Activated T-cell treated with anti-CD3 and anti-CD28 coated beads, Interleukin-2, amount 50 U/mL, for 72 hours (primary cell): ENCODE measurements at places on chromosomes 12 and 14. TPM values are rescaled to one million over a fixed set of nuclear protein-coding genes. Genes with fewer than 3 reads are reported as not detected.

GRCh38 chr12:87511371-87511770 lies 517.8 kb downstream of the C12orf50 start:
- H3K27me3 ChIP-seq = no peaks in the 10 kb centered on the region
- H3K4me1 ChIP-seq = no peaks in the 10 kb centered on the region
- no peak for DNase-seq
- no peak overlapping the region for H3K4me3 ChIP-seq
- H3K27ac ChIP-seq = no peak overlapping the region

DNA sequence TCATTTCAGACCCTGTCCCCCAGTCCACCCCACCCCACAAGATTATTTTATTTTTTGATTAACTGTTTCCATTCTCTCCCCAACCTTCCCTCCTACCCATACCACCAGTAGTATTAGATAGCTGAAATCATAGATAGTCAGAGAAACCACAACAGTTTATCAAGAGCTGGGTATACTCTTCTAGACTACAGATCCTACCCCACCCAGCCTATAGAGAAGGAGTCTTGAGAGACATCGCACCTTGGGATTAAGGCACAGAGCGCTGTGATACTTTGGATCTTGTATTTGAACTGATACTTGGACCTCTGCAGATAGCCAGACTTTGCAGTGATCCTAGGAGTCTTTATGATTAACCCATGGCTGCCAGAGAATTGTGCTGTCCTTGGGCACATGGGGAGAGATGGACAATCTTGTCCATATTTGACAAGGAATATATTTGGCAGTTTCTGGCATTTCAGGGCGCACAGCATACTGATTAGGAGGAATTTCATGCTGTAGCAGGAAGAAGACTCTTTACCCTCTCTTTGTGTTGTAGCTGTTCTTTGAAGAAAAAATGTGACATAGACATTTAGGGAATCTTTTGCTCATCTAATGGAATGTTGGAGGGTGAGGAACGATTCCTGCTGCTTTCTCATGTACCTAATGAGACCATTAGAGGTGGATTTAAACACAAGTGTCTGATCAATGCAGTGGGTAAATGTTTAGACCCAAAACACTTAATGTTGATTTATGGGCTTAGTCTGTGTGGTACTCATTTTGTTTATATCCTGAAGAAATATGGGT lies 982 bp downstream of the RBMS2 start:
- peaks cover 33% of the 10 kb centered on the region for H3K4me1 ChIP-seq
- peak overlapping the region; percentile 96 for H3K27ac ChIP-seq
- no peaks in the 10 kb centered on the region for H3K27me3 ChIP-seq
- peak overlapping the region; percentile 96 for H3K4me3 ChIP-seq
- no peak for DNase-seq

- peak overlapping the region; percentile 61 for H3K4me3 ChIP-seq
- H3K4me1 ChIP-seq = peaks cover 17% of the 10 kb centered on the region
- peak overlapping the region; percentile 55 for H3K27ac ChIP-seq
- DNase-seq = peak; percentile 46
Measured at GRCh38 chr12:54352022-54352531, 12.2 kb downstream of the GPR84 start.

- DNase-seq = no peak
- no peak overlapping the region for H3K27ac ChIP-seq
- H3K27me3 ChIP-seq = no peaks in the 10 kb centered on the region
- H3K4me3 ChIP-seq = no peak overlapping the region
Measured at GRCh38 chr14:92549859-92550230, 36.3 kb downstream of the RIN3 start.

GRCh38 chr12:51593539-51593938 lies 2.5 kb downstream of the SCN8A start:
- no peak overlapping the region for H3K27ac ChIP-seq
- no peak overlapping the region for H3K4me3 ChIP-seq
- H3K36me3 ChIP-seq = peaks cover 1% of the 10 kb centered on the region
- peaks cover 21% of the 10 kb centered on the region for H3K4me1 ChIP-seq
- H3K27me3 ChIP-seq = peaks cover 57% of the 10 kb centered on the region

DNA sequence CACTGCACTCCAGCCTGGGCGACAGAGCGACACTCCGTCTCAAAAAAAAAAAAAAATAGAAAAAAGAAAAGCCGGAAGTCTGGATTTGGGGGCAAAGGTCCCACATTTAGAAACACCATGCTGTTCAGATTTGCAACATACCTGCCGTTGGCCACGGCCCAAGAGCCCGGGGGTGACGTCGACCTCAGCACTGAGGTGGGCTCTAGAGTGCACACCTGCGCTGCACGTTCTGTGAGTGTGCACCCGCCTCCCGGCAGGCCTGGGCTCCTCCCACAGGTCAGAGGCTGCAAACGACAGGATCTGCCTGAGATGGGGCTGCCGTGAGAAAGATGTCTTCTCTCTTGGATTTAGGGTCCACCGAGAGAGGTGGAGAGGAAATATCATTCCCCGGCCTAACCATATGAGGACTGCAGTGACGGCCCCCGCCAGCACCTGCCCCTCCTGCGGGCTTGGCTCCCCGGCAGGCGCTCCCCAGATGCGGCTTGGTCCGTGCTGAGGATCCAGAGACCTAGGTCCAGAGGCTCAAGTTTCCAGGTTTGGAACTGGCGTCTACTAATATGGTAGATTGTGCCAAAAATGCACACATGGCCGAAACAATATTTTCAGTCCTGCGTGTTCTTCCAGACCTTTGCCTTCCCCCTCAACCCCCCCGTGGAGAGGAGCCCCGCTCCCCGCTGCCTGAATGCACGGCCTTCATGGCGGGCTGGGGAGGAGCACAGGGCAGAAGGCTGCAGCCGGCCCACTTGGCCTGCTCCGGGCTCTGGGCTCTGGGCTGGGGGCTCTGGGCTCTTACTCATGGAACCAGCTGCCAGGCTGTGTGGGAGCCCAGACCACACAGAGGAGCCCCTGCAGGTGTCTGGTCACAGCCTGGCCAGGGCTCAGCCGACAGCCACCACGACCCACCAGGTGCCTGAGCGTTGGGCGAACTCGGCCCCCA lies 58.8 kb upstream of the FBRSL1 start:
- H3K27me3 ChIP-seq = no peaks in the 10 kb centered on the region
- H3K27ac ChIP-seq = no peak overlapping the region
- peaks cover 16% of the 10 kb centered on the region for H3K4me1 ChIP-seq
- peak overlapping the region; percentile 71 for H3K4me3 ChIP-seq
- DNase-seq = no peak

GRCh38 chr12:94689002-94689645 lies 38.8 kb upstream of the TMCC3 start:
- no peak overlapping the region for H3K27ac ChIP-seq
- peaks cover 4% of the 10 kb centered on the region for H3K36me3 ChIP-seq
- no peak overlapping the region for H3K4me3 ChIP-seq
- DNase-seq = no peak
- no peaks in the 10 kb centered on the region for H3K27me3 ChIP-seq

- no peak overlapping the region for H3K4me3 ChIP-seq
- no peaks in the 10 kb centered on the region for H3K27me3 ChIP-seq
- H3K4me1 ChIP-seq = peaks cover 5% of the 10 kb centered on the region
- H3K27ac ChIP-seq = no peak overlapping the region
Measured at GRCh38 chr14:95424529-95424928, 91.9 kb downstream of the SYNE3 start.

GRCh38 chr14:81772381-81772780 lies 238.7 kb upstream of the SEL1L start:
- H3K36me3 ChIP-seq = no peaks in the 10 kb centered on the region
- H3K27me3 ChIP-seq = no peaks in the 10 kb centered on the region

DNA sequence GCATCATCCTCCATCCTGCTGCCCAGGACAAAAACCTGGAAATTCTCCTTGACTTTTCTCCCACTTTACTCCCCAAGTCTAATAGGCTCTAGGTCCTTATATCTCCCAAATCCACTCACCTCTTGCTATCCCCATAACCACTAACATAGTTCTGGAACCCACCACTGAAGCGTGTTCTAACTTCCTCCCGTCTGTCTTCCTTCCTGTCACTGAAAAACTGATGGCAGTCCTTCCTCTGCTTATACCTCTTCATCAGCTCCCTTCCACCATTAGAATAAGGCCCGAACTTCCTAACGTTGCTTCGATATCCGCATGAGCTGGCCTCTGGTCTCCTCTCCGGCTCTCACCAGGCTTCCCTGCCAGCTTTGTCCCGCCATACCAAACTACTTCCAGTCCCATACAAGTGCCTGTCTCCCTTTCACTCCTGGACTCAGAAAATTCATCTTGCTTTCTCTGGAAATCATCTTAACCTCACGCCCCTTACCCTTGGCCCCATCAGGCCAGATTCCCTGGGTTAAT lies 63.0 kb upstream of the BCL2L14 start:
- peak overlapping the region; percentile 85 for H3K4me3 ChIP-seq
- H3K27ac ChIP-seq = peak overlapping the region; percentile 93
- H3K36me3 ChIP-seq = peaks cover 16% of the 10 kb centered on the region
- peaks cover 75% of the 10 kb centered on the region for H3K4me1 ChIP-seq
- no peak for DNase-seq
- H3K27me3 ChIP-seq = no peaks in the 10 kb centered on the region

DNA sequence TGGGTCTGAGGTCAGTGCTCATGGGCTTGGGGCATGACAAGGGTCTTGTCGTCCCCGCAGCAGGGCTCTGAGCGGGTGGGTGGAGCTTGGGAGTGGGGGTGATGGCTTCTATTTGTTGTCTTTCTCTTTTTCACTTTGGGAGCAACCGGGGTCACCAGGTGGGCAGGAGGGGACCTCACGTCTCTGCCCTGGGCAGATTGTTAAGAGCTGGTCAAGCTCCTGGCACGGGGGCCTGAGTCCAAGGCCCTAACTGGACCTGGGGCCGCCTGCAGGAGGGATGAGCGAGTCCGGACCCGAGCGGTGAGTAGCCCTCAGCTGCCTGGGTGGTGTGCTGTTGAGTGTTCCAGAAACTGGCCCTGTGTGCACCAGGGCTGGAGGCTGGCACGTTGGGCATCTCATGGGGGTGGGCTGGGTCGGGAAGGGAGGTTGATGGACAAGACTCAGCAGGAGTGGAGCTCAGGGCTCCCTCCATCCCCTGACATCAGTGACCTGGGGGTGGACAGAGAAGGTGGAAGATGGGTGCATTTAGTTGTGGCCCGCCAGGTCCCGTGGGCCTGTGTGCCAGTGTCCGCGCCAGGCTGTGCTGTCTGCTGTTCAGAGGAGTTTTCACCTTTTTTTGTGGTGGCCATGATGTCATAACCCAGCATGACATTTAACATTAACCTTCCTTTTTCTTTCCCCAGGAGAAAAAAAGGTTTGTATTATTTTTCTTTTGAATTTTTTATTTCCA lies 27.5 kb downstream of the RTL1 start:
- peaks cover 13% of the 10 kb centered on the region for H3K4me1 ChIP-seq
- H3K27ac ChIP-seq = no peak overlapping the region
- DNase-seq = no peak
- H3K27me3 ChIP-seq = no peaks in the 10 kb centered on the region

DNA sequence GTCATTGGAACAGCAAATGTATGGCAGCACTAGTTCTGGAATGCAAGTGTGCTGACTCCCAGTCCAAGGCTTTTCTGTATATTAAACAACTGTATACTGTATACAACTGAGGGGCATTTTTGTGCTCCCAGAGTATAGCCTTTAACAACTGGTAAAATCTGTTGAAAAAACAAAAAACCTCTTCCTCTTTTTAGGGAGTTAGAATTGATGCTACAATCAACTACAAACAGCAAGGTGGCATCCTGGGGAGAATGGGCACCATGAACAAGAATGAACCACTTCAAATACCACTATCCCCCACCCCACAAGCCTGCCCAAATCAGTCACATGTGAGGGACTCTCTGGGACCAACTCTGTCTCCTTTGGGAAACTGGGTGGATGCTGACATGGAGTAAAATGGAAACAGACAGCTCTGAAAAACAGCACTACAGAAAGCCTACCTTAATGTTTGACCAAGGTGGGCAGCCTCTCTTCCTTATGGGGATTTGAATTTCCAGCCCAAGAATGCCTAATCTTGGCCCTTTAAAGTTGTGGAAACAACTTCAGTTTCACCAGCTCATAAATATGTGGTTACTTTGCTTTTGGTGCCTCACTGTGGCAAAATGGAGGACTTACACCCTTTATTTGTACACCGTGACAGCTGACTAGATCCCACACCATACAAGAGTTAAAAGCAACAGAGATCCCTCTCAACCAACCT lies 7.5 kb downstream of the VTI1B start:
- no peaks in the 10 kb centered on the region for H3K27me3 ChIP-seq
- DNase-seq = peak; percentile 45
- no peaks in the 10 kb centered on the region for H3K36me3 ChIP-seq
- H3K4me3 ChIP-seq = peak overlapping the region; percentile 11

DNA sequence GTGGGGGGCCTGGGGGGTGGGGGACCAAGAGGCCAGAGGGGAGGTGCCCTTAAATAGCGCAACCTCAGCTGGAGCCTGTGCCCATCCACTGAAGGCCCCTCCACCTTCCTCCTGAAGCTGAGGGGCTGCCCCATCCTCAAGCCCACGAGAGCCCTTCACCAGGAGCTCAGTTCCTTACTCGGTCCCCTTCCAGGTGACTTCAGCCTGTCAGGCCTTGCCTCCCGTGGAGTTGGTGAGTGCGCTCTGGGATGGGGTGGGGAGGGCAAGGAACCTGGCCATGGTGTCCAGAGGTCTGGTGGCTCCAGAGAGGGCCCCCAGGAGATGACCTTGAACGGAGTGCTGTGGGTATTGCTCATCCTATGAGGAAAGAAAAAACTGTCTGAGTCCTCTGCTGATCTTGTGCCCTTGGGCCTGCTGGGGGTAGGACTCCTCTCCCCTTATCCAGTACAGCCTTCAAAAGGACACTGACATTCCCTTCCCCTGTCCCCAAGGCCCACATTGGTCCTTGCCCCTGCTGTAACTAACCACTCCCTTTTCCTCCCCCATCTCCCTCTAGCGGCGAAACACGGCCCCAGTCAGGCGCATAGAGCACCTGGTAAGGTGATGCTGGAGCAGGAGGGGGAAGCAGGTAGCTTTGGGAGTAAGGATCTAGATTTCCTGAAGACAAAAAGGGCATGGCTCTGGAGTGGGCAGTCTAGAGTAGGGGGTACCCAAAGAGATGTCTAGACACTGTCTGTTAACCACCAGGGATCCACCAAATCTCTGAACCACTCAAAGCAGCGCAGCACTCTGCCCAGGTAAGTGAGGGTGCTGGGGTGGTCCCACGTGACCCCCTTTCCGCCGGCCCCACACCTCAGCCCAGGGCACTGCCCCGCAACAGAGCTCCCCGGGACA lies 3.6 kb downstream of the TNS2 start:
- H3K4me1 ChIP-seq = peaks cover 27% of the 10 kb centered on the region
- no peaks in the 10 kb centered on the region for H3K27me3 ChIP-seq
- H3K4me3 ChIP-seq = peak overlapping the region; percentile 96
- DNase-seq = peak; percentile 54

GRCh38 chr12:82040987-82041743 lies 282.0 kb upstream of the PPFIA2 start:
- no peak for DNase-seq
- no peak overlapping the region for H3K4me3 ChIP-seq
- H3K27me3 ChIP-seq = no peaks in the 10 kb centered on the region
- H3K27ac ChIP-seq = no peak overlapping the region

GRCh38 chr14:30195941-30196340 lies 268.3 kb upstream of the PRKD1 start:
- no peaks in the 10 kb centered on the region for H3K4me1 ChIP-seq
- H3K36me3 ChIP-seq = no peaks in the 10 kb centered on the region
- no peak overlapping the region for H3K27ac ChIP-seq

RGS6 gene
- total RNA-seq = 2.2 TPM

CDCA4 gene
- total RNA-seq = 57.5 TPM

BTBD7 gene
- total RNA-seq = 12.5 TPM

CACNA1C gene
- total RNA-seq = 0.14 TPM
